Activated CD4-positive, alpha-beta T cell treated with anti-CD3 and anti-CD28 coated beads for 48 hours (primary cell): ENCODE measurements at places on chromosomes 4 and X.

- no peak for DNase-seq
Measured at GRCh38 chrX:139820358-139820984, 112.4 kb downstream of the ATP11C start.

DNA sequence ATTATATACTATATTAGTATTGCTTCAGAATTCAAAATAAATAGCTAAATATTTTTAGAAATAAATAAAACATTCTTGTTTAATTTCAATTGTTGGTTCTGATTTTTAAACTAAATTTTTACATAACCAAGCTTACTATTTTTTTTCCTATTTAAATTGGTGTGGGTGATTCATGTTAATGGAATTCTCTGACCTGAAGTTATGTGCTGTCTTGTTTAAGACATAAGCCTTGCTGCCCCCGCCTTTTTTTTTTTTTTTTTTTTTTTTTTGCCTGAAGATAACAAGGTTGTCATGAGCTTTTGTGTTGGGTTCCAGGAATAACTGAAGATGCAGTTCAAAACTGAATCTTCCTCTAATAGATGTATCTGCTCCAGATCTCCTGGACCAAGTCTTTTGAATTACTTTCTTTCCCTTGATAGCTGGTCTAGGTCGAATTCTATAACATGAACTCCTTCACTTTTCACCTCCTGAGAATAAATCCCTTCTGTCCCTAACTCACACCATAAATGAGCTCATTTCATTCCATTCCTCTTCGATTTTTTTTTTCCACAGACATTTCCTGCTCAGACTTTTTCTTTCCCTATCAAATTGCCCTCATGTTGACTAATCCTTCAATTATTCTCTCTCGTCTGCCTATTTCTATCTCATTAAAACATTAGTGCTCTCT lies 261.5 kb upstream of the FTHL17 start:
- no peak for DNase-seq

DNA sequence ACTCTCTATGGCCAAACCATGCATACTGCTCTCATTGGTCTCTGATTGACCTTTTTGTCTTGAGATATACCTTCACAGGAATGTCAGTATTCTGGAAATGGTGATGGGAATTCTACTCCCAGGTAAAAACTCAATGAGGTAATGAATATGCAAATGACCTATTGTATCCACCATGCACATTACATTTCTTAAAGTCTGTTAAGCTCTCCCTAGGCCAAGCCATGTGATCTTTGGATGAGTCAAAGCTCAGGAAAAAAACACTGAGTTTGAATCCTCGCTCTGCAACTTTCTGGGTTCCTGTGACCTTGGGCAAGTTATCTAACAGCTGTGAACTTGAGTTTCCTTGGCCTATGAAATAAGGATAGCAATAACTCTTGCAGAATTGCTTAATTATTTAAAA lies 175.4 kb downstream of the PPP1R2C start:
- DNase-seq, result no peak

GRCh38 chr4:89753601-89754066 lies 83.3 kb downstream of the SNCA start:
- no peak for DNase-seq

DNA sequence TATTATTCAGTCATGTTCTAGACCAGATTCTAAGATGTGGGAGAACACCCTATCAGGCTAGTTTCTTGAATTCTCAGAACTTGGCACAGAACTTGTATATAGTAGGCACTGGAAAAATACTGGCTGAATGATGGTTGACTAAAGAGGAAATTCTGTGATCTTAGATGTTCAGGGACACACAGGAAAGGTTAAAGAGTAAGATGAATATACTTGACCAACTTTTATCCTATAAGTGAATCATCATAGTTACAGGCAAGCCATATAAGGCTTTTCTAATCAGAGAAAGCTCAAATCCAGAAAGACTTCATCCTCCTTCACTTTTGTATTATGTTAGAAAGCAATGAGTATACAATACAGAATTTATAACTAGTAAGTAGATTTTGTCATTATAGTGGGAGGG lies 53.8 kb downstream of the SEPTIN11 start:
- no peak for DNase-seq

DNA sequence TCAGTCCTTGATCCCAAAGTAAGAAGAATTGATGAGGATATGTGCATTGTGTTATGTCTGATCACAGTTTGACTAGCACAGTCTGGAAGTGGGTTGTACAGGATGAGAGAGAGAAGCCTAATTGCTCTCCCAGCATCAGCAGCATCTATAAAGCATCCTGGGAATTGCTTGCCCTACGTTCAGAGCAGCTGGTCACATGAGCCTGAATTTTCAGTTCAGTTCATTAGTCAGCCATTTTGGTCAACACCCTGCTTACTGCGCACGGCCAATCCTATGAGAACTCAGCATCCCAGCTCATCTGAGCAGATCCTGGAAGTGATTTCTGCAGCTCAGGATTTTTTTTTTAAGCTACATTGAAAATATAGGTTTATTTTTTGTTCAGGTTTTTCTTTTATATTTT lies at the start of gene RUFY3:
Gene RUFY3 (plus strand): TSS at position 218 of the 400 bp plus-strand sequence. CDS start 610 bp downstream, outside the sequence.
- DNase-seq, result no peak

DNA sequence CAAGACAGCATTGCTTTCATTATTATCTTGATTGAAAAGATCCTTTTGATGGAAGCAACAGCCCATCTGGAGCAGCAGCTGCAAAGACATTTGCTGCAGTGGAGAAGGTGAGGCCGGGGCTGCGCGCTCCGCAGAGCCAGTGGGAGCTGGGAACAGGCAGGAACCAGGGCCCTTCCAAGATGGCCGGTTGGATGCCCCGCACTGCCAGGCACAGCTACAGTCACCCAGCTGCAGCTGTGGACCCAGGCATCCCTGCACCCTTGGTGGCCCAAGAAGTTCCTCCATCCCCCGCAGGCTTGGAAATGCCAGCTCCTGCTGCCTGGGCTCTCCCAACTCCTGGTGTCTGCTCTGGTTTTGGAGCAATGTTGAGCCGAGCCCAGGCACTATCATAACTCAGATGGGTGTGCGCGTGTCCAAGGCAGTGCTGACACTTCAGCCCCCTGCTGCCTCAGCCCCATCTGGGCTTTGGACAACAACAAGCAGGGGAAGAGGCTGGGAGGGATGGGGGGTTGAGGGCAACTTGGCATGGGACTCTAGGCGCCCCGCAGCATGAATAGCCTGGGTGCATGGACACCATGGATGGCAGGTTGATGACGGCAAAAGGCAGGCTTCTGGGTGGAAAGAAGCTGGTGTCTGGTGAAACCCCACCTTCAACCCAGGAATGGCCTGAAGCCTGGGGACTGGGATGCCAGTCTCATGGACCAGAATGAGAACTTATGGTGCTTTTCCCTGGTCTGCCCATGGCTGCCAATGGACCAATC lies 371.8 kb downstream of the FSTL5 start:
- DNase-seq, result no peak

DNA sequence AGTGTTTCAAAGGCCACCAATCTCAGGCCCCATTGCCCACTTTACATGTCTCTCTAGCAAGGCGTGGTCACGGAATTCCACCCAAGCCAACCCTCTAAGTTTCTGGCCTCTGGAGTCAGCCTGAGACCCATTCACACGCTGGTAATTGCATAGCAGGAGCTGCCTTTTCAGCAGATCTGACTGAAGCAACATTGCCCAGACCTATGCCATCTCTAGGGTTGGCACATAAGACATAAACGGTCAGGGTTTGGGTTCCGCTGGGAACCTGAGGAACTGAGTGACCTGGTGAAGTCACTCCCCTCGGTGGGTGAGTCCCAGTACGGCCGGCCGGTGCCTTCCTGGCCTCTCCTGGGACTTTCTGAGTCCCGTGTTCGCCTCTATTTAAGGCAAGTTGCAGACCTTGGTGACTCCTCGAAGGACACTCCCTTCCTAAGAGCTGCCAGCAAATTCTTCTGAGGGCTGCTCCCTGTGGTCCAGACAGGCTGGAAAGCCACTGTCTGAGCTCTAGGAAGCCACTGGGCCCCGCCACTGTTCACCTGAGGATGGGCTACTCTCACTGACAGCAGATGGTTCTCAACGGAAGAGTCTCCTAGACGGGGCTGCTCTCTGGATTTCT lies 15.9 kb downstream of the CTAG1A start:
- DNase-seq, result no peak

DNA sequence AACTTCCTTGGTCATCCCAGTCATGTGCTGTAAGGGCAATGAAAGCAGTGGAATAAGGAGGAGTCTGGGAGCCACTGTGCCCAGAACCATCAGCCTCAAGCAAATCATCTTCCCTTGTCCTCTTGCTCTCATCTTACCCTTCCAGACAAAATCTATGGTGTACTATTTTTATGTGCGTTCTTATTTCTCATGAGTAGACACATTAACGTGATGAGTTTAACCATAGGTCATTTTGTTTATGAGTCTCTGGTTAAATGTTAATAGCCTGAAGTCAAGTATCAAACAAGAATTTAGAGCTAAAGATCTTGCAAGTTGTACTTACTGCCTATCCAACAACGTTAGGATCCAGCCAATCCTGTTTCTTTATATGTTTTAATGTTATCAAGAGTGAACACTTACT lies 495.3 kb downstream of the SPRY1 start:
- no peak for DNase-seq

- no peak for DNase-seq
Measured at GRCh38 chrX:133045986-133046385, 50.9 kb downstream of the USP26 start.

- no peak for DNase-seq
Measured at GRCh38 chr4:99886146-99886545, 8.1 kb downstream of the LAMTOR3 start.

- DNase-seq, result no peak
Measured at GRCh38 chr4:48067536-48067935, 51.0 kb downstream of the NIPAL1 start.

- DNase-seq, result no peak
Measured at GRCh38 chr4:173267711-173268110, 66.4 kb downstream of the HMGB2 start.

DNA sequence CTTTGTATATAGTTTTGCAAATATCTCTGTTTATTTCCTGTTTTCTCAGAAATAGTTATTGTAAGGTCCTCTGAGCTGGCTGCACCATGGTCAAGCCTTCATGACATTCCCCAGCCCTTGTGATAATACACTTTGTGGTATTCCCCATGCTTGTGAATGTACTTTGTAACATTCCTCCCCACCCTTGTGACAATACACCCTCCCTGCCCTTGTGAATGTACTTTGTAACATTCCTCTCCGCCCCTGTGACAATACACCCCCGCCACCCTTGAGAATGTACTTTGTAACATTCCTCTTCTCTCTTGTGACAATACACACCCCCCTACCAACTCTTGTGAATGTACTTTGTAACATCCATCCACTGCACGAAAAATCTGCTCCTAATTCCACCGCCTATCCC lies 530.7 kb downstream of the CENPC start:
- no peak for DNase-seq

- no peak for DNase-seq
Measured at GRCh38 chrX:10240918-10241317, 84.1 kb downstream of the CLCN4 start.

DNA sequence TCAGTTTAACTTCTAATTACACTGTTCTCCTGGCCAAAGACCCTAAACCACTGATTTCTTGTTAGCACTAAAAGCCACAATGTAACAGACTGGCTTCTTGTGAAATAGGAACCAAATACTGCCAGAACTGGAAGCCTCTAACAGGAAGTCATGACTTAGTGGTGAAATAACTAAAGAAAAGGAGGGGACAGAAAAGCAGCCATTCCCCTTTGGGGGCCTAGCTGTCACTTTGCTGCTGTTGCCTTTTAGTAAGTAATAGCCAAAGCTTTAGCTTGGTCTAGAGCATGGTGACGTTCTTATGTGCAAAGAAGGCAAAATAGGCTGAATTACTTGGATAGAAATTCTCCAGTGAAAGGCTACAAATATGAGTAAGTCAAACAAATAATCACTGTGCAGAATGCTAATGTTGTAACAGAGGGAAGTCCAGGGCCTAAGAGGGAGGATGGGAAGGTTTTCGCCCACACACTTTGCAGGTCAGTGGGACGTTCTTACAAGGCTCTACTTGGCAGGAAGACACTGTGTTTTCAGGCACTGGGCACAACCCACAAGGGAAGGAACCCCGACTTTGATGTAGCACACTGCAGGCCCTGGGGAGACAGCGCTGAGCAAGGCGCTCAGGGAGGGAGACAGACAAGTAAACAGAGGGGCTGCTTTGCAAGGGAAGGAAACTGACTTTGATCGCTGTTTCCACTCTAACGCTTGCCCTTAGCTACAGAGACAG lies 16.7 kb downstream of the GAB3 start:
- peak; percentile 13 for DNase-seq

- no peak for DNase-seq
Measured at GRCh38 chr4:108725457-108725856, 37.4 kb downstream of the ETNPPL start.

- DNase-seq, result no peak
Measured at GRCh38 chr4:26807330-26807729, 53.3 kb upstream of the STIM2 start.

- peak; percentile 60 for DNase-seq
Measured at GRCh38 chrX:39857780-39858179, 240.0 kb downstream of the BCOR start.

GRCh38 chr4:37452952-37453280 lies 208.4 kb downstream of the NWD2 start:
- DNase-seq, result peak; percentile 56

DNA sequence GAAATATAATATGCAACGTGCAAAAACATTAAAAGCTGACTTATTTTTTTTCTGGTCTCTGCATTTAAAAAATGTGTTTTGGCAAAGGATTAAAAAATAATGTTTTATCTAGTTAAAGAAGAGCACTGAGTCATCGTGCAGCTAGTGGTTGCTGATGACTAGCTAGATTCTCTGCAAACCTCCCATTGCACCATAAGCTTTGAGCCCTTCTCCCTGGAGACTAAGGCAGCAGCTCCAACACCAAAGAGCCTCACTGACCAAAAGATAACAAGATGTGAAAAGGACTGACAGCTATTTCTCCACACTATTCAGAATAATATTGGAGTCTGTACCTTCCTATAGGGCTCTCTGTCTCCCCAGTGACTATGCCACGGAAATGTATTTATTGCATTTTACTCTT lies 424.3 kb downstream of the SLITRK2 start:
- DNase-seq, result no peak

DNA sequence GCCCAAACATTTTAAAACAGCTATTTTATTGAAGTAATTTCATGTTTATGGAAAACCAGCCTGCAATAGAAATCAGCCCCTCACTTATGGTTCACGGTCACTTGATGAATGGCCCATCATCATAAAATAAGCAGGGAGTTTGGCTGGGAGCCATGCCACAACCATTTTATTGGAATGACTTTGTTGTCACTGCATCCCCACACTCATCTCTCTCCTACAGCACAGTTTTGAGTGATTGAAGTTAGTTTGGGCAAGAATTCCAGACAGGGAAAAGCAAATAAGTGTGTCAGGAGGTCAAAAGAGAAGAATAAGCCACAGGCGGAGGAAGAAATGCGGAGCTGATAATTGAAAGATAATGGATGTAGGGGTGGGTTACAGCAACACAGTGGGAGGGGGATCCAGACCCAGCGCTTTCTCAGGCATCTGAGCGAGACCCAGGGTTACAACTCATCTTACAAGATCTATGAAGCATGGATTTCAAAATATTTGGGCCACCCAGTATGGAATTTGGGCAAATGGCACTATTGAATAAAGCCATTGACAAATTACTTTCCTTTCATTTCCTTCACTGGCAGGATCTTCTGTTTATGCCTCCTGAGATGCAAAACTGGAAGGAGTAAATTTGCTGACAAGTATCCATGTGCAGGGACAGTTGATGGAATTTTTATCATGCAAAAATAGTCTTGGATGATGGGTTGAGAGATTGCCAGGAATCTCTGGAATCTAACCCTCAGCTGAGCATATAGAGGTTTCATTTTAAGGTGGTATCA lies 100.8 kb downstream of the SHROOM3 start:
- DNase-seq, result no peak
